GF-D8 (cell line): ENCODE measurements at places on chromosomes 2 and 18.
A peak's percentile ranks its signal among the peaks of the same experiment; 100 is the strongest.

GRCh38 chr2:172207911-172208310 is 105.2 kb upstream of the DLX2 start:
- DNase-seq = no peak

GRCh38 chr2:56444339-56444738 is 260.5 kb downstream of the CCDC85A start:
- no peak for DNase-seq

- DNase-seq = no peak
Observed at GRCh38 chr2:30621836-30622235, 174.8 kb downstream of the LCLAT1 start.

DNA sequence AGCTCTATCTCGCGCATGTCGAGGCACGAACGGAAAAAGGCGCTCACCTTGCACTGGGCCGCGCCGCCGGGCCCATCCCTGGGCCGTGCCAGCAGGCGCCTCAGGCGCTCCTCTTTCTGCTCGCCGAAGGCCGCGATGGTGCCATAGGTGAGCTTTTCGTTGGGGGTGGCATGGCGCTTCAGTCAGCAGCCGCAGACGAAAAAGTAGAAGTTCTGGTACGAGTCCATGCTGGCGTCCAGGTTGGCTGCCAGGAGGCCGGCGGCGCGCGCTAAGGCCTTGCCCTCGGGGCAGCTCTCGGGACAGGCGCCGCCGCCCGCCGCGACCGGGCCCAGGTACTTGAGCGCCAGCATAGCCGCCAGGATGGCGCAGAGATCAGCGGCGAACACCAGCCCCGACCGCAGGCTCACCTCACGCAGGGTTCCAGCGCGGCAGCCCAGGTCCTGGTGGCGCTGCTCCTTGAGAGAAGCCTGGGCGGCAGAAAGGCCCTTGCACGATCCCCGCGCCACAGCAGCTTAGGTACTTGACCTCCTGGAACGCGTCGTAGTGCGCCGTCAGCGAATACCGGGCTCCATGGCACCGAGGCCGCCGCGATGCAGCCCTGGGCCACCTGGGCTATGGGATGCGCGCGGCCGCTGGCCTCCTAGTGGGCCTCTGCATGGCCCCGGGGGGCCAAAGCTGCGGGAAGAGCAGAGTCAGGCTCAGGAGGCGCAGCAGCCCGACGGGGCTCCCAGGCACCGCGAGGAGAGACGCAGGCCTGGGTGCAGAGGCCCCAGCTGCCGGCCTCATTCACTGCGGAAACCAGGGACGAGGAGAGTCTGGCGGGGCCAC is 12.8 kb downstream of the ALPG start:
- DNase-seq = no peak

- no peak for DNase-seq
Observed at GRCh38 chr18:49878567-49879270, 65.4 kb upstream of the ACAA2 start.

DNA sequence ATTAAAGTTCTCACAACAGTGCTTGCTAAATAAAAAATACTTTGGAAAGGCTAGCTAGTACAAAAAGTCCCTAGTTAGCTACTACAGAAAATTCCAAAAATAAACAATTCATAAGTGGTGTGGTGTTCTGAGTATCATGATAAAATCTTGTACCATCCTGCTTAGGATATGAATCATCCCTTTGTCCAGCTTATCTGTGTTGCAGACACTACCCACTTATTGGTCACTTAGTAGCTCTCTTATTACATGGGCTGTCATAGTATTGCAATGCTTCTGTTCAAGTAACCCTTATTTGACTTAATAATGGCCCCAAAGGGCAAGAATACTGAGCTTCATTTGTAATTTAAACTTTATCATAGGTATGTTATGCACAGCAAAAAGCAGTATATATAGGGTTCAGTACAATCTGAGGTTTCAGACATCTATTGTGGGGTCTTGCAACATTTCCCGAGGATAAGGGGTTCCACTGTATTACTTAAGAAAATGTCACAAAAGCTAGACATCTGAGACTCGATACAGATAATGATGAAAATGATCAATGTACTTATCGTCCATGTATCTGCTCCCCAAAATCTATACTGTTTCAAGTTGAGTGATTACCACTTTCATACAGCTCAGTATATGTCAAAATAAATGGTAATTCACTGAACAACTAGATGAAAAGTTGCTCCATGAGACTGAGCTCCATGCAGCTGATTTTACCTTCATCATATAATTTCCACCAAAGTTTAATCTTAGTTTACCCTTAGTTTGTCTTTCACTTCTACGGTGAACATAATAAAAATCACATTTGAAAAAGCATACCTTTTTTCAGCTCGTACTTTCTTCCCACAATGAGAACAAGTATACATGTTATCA is 93.8 kb downstream of the C2orf74 start:
- DNase-seq = no peak

DNA sequence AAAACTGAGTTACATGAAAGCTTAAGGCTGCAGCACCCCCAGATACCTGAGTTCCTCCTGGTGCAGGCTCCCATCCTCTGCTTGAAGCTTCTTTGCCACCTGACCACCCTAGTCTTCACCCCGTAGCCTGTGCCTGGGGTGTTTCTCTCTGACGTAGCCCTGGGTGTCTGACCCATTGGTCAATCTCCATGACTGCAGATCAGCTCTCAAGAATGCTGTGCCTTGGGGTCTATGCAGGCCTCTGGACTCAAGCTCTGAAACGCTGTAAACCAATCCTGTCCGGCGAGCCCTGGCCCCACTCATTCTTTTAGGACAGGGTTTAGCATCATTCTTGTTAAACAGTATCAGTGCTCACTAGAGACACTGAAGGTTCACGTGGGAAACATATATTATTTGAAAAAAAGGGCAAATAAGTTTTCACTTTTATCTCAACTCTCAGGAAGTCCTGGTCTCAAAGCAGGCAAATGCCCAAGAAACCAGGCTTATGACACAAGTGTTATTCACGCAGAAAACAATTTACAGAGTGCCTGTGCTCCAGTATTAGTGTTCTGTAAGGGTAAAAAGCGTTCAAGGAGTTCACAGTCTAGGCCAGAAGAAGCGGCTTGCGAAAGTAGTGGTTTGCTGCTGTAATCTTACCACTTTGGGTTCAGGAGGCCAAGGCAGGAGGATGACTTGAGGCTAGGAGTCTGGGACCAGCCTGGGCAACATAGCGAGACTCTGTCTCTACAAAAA is 22.8 kb upstream of the PPP4R1 start:
- DNase-seq = no peak

- peak; percentile 31 for DNase-seq
Observed at GRCh38 chr2:33336036-33336625, 140.3 kb upstream of the RASGRP3 start.

DNA sequence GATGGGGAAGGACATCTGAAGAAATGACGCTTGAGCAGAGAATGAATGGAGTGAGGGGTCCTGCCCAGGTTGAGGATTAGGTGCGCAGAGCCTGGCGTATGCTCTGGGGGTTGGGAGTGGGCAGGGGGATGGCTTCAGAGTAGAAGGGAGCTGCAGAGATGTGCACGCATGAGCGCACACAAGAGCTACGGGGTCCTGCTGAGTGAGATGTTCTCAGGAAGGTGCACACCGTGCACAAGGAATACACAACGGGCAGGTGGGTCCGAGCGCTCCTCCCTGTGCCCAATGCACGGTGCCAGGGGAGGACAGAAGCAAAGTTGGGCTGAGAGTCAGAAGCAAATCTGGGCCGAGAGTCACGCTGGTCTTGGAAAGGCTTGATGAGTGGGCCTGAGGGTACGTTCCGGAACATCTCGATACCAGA is 25.5 kb downstream of the TWIST2 start:
- no peak for DNase-seq

DNA sequence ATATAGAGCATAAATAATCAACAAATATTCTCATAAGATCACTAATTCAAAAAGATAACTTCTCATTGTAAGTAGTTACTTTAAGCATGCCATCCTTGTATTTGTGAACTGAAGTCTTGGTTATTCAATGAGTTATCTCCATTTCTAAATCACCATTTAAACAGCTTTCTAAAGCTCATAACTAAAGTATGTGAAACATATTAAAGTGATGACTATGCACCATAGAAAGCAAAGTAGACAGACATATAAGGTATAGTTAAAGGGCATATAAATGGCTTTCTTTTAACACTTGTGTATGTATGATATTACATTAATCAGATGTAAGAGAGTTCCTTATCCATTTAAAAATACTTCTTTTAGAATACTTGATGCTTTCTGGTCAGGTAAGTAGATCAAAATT is 83.5 kb downstream of the IKZF2 start:
- no peak for DNase-seq

DNA sequence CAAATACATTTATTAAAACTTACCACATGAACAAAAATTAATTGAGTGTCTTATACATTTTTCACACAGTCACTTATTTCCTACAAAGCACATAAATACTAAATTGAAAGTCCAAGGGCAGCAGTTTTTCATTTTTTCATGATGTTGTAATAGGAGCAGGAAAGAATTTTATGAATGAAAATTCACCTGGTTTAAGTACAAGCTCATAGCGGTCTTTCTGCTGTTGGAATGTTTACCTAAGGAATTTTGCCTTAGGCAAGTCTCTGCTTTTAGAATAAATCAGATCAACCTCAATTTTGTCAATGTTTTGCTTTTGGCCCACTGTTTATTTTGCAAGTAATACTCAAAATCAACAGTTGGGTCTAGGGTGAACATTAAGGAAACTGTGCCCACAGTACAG is 40.0 kb downstream of the ETAA1 start:
- DNase-seq = no peak

DNA sequence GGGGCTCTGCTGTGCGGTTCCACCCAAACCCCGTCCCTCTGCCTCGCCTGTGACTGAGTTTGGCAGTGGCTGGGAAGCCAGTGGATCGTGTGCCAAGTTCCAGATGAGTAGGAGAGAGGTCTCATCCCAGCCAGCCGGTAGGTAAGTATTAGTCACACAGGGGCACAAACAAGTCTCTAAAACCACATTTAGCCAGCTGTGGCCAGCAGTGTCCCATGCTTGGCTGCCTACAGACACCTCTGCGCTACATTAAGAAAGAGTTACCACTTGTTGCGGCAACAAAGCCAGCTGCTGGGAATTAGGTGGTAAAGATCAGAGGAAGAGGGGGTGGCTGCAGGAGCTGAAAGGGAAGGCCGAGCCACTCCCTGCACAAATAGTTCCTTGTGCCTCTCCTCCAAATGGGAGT is 81.2 kb downstream of the GATA6 start:
- DNase-seq = no peak

GRCh38 chr2:68189991-68190784 is 32.5 kb downstream of the PNO1 start:
- DNase-seq = no peak

- DNase-seq = no peak
Observed at GRCh38 chr2:157911750-157912149, 35.6 kb upstream of the ACVR1 start.

- no peak for DNase-seq
Observed at GRCh38 chr2:188570370-188570769, 278.7 kb downstream of the GULP1 start.

DNA sequence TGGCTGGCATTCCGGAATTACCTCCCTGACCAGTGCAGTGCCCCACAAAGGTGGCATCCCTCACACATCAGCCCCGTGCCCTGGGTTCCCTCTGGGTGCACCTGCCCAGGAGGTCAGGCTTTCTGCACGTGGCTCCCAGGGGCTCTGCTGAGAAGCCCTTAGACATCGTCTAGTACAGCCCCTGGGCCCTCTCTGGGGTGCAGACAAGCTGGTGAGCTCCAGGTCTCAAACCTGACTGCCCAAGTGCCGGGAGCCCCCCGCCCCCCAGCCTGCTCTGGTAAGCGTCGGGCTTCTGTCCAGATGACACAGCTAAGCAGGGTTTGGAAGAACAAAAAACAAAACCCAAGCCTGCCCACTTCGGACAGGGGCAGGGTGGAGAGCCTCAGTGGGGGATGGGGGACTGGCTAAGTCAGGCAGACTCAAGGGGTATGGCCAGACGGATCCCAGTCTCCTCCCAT is 20.2 kb downstream of the TWIST2 start:
- DNase-seq = no peak

DNA sequence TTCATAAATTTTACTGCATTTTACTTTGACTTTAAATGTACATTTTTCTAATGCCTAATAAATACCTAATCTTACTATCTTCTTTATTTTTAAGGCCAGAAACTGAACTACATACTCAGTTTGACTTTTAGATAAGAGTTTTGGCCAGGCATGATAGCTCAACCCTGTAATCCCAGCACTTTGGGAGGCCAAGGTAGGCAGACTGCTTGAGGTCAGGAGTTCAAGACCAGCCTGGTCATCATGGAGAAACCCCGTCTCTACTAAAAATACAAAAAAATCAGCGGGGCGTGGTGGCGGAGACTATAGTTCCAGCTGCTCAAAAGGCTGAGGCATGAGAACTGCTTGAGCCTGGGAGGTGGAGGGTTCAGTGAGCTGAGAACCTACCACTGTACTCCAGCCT is 9.1 kb downstream of the ATF2 start:
- DNase-seq = no peak

- no peak for DNase-seq
Observed at GRCh38 chr2:33560017-33560416, 39.1 kb downstream of the FAM98A start.

GRCh38 chr18:74281011-74281979 is 10.5 kb downstream of the CYB5A start:
- DNase-seq = no peak

DNA sequence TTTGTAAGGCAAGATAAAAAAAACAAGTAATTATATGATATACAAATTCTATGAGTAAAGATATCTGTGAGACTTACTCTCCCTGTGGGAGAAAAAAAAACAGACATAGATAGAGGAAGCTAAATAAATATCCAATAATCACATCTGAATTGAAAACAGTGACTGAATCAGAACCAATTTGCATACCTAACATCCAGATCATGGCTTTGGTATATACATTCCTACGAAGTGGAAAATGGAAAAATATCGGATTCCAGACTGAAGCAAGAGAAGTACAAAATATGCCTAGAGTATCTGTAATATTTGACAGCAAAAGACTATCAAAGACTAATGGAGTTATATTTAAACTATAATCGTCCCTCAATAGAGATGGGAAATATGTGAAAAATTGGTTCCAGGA is 1108.1 kb upstream of the CHAC2 start:
- DNase-seq = no peak

DNA sequence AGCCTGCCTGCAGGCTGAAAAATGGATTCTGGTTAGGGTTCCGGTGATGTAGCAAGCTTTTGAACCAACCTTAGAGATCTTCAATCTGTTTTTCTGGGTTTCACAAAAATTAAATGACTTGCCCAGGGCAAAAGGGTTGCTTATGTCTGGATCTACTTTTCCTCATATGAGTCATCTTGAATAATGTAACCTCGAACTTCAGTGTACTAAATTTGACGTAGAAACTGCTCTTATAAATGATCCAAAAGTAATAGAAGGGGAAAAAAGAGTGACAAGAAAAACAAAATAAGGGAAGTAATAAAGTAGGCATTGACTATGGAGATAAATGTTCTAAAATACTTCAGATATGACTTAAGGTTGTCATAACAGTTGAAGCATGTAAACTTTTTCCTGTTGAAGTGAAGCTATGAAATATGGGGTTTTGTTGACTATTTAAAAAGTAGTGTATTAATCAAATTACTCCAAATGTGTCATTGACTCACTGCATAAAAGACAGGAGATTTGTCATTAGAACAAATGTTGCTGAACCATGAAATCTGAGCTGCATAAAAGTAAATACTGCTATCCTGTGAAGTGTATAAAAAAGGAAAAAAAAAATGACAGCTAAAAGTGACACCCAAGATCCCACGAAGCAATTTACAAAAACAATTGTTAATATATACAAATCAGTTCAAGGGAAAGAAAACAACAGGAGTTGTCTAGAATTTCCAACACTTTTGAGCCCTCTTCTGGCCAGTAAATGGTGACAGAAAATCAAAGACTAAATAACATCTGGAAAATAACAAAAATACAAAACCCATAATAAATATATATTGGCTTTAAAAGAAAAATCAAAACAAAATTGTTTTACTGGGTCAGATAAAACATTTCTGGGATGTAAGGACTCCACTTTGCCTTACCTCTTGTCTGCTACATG is 103.6 kb upstream of the SERPINE2 start:
- DNase-seq = no peak
